ENCODE measurements at places on chromosomes 16 and 17.
A peak's percentile ranks its signal among the peaks of the same experiment; 100 is the strongest.

- DNase-seq: no peak
Measured at GRCh38 chr17:28916302-28916934, 13.5 kb upstream of the DHRS13 start.

- no peak for DNase-seq
Measured at GRCh38 chr17:27478901-27479538, 22.8 kb downstream of the KSR1 start.

DNA sequence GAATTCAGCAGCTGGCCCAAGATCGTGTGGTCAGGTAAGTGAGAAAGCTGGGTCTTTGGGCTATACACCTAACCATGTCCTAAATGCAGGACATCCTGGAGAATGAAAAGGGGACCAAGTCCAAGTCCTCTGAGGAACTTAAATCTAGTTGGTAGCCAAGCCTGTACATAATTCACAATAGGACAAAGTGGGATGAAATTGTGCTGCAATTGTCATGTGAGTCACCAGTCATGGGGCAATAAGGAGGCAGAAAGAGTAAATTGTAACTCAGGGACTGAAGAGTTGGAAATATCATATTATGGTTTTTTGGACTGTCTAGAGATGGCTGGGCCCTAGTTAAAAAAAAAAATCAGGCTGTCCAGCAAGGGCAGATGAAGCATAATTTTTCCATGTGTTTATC, 202.6 kb downstream of the CYLD start:
- DNase-seq: no peak

DNA sequence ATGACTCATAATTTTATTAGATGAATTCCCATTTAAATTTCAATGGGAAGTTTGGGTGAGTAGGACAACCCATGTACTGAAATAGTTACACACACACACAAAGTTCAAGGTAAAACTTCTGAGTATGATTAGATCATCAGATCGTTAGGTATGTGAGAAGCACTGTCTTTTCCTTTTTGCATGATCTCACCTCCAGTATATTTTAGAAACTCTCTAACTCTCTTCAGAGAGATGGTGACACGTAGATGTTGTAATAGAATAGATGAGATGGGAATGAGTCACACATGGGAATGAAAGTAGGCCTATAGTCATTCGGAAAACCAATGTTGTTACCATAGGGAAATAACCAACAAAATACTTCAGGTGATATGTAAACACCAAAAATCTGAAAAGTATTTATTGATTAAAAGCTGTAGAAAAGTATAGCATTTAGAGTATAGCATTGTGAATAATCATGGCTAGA, 22.2 kb downstream of the KRT23 start:
- DNase-seq: no peak

- DNase-seq: no peak
Measured at GRCh38 chr17:57438066-57438731, 181.9 kb downstream of the MSI2 start.

DNA sequence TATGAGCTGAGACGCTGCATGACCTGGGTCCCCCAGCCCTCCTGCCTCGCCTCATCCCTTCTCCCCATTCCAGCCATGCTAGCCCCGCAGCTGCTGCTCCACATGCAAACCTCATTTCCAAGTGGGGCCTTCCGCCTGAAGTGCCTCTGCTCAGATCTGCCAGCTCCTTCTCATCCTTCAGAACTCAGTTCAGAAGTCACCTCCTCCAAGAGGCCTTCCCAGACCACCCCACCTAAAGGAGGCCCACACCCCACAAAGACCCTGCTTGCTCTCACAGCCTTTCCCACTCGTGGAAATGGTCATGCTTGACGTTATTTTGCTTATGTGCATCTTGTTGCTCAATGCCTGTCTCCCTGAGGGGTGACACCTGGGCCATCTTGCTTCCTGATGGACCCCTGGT, 58.7 kb downstream of the RMI2 start:
- DNase-seq: no peak

DNA sequence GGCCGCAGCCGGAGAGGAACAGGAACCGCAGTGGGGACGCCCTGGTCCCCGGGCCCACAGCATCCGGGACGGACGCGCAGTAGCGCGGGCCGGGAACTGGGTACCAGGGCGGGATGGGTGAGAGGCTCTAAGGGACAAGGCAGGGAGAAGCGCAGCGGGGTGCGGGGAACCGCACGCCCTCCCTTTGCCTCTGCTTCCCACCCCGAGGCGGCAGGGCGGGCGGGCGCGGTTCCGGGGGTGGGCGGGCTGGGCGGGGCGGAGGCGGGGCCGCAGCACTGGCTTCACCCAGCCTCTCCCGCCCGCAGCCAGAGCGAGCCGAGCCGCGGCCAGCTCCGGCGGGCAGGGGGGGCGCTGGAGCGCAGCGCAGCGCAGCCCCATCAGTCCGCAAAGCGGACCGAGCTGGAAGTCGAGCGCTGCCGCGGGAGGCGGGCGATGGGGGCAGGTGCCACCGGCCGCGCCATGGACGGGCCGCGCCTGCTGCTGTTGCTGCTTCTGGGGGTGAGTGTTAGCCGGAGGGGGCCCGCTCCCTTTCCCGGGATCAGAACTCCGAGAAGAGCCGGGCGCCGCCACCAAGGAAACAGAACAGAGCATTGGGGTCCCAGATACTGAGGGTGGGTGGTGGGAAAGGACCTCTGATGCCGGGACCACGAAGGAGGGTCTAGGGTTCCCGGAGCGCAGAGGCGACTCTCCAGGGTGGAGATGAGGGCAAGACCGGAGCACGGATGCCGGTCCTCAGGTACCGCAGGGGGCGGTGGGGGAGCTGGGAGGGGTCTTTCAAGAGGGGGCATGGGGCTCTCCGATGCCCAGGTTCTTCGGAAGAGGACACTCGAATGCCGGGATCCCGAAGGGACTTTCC, at the start of gene NGFR:
Gene NGFR, plus strand, starts transcription at position 308 of the 856 bp plus-strand sequence. Its CDS starts 125 bp downstream, at position 433.
- DNase-seq: peak; percentile 22

GRCh38 chr16:3541527-3542155, 35.6 kb downstream of the NLRC3 start:
- no peak for DNase-seq

DNA sequence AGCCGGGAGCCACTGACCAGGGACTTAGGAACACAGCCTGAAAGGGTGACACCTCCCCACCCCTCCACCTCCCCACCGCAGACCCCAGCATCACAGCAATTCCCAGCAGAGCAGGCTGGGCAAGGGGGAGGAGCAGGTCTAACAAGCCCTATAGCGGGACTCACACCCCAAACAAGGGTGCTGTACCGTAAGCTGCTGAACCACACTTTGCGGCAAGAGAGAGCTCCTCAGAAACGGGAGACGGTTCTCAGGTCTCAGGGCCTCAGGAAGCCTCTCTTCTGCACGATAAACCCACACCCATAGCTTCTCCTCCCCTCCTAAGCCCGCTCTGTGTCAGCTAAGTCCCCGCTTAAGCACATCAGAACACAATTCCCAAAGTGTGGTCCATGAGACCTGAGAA, 11.7 kb upstream of the COTL1 start:
- DNase-seq: no peak

DNA sequence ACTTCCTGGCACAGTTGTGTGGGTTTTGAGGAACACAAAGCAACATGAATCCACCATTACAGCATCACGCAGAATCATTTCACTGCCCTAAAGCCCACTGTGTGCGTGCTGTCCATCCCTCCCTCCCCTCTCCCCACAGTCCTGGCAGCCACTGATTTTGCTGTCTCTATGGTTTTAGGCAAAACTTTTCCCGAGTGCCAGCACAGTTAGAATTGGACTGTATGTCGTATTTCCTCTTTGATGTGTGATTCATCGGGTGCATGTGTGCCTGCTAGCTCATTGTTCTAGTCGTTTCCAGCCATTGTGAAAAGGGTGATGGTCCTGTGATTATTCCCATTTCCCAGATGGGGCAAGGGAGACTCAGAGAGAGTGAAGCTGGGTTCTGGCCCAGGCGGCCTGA, 12.7 kb downstream of the KLHL36 start:
- DNase-seq: no peak

GRCh38 chr17:80663781-80664206, 119.2 kb downstream of the RPTOR start:
- no peak for DNase-seq

DNA sequence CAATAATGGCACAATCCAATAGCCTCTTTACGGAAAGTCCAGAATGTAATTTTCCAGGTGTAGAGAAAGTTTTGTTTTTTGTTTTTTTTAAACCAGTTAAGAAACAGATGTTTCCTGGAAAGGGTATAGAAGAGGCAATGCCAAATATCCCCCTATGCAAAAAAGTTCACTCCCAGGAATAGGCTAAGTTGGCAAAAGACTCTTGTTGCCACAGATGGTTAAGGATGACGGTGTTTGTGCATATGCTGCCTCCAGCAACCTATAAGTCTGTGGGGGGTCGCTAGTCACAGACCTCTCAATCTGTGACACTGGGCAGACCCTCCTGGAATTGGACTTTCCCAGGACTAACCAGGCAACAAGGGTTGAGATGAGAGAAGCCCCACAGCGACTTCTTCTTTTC, 20.9 kb upstream of the HP start:
- no peak for DNase-seq

GRCh38 chr17:7888184-7888920, at the start of gene CHD3:
TSS of gene CHD3 (plus strand) at chr17:7888789. CDS start at chr17:7889001, 212 bp downstream.
- peak; percentile 12 for DNase-seq

DNA sequence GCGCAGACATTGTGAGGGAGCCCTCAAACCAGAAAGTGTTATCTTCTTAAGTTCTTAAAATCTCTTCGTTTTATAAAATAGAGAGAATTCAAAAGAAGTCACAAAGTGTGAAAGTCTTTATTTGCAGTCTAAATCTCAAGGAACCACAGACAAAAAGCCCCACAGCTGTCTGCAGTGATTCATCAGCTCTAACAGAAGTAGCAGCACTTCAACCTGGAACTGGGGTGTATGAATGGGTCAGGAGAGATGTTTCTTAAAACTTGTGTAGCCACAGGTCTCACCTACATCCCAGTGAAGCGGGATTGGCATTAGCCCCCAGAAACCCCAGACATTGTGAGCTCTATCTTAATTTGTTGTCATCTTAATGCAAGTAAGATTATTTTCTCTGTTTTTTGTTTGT, 61.1 kb downstream of the CDYL2 start:
- no peak for DNase-seq

DNA sequence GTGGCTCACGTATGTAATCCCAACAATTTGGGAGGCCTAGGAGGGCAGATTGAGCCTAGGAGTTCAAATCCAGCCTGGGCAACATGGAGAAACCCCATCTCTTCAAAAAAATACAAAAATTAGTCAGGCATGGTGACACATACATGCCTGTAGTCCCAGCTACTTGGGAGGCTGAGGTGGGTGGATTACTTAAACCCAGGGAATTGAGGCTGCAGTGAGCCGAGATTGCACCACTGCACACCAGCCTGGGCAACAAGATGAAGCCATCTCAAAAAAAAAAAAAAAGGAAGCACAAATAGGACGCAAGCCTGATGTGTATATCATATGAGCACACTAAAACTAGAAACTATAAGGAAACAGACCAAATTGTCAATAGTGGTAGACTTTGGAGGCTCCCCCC, 17.1 kb upstream of the FLCN start:
- DNase-seq: no peak

- no peak for DNase-seq
Measured at GRCh38 chr17:74954665-74955421, 17.7 kb downstream of the HID1 start.

DNA sequence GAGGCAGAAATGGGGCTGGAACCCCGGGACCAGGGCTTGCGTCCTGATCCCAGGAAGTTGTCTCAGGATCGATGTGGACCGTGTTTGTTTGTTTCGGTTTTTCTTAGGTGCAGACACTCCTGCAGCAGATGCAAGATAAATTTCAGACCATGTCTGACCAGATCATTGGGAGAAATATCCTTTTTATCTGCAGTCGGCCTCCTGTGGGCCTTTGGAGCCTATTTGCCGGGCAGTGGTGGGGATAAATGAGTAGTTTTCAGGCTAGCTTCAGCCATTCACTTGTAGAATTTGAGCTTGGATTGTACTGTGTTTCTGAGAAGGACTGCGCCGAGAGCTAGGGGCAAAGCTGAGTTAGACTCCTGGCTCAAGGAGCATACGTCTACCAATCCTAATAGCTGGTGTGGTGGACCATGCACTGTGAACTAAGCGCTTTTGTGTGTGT, 816 bp downstream of the HSBP1 start:
- no peak for DNase-seq

- no peak for DNase-seq
Measured at GRCh38 chr17:7064261-7064660, 15.8 kb downstream of the CLEC10A start.

GRCh38 chr16:89038221-89038721, 55.4 kb upstream of the ACSF3 start:
- no peak for DNase-seq

DNA sequence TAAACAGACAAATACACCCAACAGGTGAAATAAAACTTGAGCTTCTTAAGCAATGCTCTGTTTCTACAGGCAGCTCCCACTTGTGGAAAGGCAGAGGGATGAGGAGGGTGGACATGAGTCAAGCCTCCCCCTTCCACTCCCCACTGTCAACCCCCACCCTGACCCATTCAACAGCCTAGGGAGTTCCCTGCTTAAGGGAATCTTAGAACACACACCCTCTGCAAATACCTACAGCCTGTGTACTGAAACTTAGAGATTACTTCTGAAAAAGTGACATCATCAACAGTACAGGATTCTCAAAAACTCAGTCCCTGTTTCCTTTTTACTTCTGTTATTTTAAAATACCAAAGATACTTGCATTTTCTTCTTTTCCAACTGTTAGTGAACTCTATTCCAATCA, 345.4 kb downstream of the SOX9 start:
- no peak for DNase-seq

DNA sequence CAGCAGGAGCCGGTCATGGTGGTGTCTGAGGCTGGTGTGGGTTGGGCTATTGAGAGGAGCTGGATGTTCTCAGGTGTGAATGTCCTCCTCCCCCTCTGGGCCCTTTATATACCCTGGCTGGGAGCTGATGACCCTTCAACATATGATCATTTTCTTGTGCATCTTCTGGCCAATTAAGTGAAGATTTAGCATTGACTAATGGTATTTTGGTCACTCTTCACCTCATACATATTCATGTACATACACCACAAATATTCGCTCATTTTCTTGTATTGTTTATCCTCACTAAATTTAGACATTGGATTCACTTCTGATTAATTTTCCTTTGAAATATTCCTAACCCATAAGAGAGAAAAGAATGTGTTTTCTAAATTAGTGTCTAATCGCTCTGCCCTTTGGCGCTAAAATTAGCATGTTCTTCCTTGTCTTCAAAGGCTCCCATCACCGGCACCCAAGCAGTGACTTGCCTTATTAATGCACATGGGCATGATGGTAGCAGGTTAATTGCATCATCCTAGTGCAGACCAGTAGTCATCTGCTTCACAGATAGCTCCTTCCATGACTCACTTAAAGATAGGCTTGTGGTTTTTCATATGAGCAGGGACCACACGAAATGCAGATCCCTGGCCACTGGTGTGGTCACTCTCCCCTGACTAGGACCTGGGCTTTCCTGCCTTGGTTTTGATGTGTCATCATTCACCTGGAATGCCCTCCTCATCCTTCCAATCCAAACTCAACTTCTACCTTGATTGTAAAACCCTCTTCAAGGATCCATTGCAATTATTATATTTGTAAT, at the start of gene KRTAP2-4:
Gene KRTAP2-4, minus strand, starts transcription at position 51 of the 796 bp plus-strand sequence. Its CDS starts 34 bp downstream, at position 17.
- DNase-seq: no peak

DNA sequence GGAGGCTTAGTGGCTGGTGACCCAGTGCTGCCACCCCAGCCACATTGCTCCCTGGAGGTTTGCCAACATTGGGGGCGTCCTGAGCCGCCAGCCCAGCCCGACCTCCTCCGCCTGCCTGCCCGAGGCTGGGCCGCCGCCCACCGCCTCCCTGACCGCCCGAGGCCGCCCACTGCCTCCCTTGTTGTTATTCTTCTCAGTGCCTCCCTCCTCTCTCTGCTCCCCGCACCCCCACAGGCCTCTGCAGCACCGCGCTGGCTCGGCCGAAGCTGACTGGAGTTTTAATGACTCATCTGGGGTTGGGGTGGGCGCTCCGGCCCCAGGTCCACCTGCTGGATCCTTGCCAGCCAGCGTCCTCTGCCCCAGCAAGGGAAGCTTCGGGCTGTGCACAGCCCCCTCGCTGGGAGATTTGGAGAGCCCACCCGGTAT, 102.5 kb downstream of the RBFOX3 start:
- DNase-seq: no peak

Data from T follicular helper cell (primary cell).